ENCODE measurements at places on chromosomes 12 and 14.

GRCh38 chr14:92658684-92659083 is 89.7 kb downstream of the LGMN start:
- DNase-seq: no peak

GRCh38 chr14:105477660-105478397 is 3.2 kb downstream of the CRIP2 start:
- DNase-seq: no peak

DNA sequence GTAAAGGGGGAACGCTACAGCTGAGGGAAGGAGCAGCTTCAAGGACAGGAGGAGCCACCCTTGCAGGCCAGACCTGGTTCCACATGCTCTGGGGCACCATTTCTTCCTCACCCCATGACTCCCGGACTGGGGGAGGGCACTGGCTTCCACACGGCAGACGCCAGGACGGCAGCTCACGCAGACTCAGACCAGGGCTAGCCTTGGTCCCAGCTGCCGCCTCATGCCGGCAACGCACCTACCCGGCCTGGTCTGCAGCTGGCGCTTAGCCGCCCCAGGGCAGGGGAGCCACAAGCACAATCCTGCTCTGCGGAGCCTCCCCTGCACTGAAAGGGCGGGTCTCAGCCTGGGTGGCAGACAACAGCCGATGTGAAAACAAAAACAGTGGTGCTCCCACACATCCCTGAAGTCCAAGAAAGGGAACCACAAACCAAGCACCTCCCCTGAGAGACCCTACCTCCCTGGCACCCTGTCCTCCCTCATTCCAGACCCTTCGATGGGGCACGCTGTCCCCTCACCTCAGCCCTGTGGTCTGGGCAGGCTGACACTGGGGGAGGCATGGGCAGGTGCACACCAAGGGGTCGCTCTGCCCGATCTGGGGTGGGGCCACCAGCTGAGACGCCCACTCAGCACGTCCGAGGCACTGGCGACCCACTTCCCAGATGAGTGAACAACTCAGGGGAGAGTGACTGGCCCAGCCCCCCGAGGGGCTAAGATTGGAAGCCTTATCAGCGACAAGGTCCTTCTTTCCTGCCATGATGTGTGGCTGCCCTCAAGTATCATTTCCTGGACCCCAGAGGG is 65.0 kb downstream of the CHGA start:
- no peak for DNase-seq

- no peak for DNase-seq
Measured at GRCh38 chr12:42611571-42612230, 22.2 kb upstream of the PRICKLE1 start.

GRCh38 chr12:56898938-56899337 is 35.3 kb downstream of the SDR9C7 start:
- no peak for DNase-seq

DNA sequence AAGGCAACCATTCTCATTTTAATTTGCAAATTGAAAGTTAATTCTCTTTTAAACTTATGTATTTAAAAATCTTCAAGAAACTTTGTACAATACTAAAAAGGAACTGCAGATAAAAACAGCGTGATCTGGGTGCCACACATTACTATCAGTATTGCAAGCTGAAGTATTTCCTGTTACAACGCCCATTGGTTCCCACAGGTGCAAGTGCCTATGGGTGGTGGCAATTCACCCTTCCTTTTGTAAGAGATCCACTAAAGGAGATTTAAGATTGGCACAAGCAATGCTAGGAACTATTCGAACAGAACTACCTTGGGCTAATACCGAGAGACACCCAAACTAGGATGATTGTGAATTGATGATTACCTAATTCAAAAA is 13.2 kb downstream of the TAOK3 start:
- no peak for DNase-seq

GRCh38 chr14:101118233-101118632 is 214.7 kb upstream of the RTL1 start:
- no peak for DNase-seq

DNA sequence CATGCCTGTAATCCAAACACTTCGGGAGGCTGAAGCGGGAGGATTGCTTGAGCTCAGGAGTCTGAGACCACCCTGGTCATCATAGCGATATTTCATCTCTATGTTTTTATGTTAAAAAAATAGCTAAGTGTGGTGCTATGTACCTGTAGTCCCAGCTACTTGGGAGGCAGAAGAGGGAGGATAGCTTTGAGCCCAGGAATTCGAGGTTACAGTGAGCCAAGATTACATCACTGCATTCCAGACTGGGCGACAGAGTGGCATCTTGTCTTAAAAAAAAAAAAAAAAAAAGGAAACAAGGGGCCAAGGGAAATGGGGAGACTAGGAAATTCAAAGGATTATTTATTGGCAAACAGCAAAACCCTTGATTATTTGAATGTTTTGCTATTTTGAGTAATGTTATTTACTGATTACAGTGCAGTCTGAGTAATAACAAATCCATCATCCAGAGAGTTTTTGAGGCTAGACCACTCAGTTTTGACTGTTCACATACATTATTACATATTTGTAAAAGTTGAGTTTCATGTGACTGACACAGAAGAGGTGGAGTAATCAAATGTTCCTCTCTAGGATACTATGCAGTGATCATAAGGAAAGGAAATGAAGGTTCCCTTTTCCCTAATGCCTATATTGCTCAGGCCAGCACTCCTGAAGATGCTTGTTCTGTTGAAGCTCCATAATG is 40.8 kb downstream of the PRKCH start:
- DNase-seq: no peak

GRCh38 chr12:89879766-89880165 is 171.1 kb upstream of the ATP2B1 start:
- no peak for DNase-seq

DNA sequence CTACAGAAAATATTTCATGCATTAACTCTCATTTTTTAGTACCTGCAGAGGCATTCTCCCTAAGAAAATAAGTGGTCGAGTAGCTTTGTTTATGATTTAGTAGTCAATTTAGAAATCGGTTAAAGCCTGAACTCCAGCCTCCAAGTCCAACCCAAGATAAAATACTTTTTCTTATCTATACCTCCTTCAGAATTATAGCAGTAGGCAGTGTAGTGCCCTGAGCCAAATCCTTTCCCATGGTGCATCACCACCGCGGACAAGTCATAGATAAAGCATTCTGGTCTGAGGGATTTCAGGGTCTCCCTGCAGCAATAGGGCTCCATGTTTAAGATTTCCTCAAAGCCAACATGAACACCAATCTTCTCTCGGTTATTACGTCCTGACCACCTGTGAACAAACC is 30.5 kb downstream of the USP44 start:
- no peak for DNase-seq

All from HepG2 (cell line).